ENCODE measurements at places on chromosomes 1 and 21. TPM values are rescaled to one million over a fixed set of nuclear protein-coding genes. Genes with fewer than 3 reads are reported as not detected.

The RPE65 gene
- not detected for total RNA-seq

GRCh38 chr1:246304484-246305259 is 202.4 kb downstream of the SMYD3 start:
- DNase-seq = no peak

DNA sequence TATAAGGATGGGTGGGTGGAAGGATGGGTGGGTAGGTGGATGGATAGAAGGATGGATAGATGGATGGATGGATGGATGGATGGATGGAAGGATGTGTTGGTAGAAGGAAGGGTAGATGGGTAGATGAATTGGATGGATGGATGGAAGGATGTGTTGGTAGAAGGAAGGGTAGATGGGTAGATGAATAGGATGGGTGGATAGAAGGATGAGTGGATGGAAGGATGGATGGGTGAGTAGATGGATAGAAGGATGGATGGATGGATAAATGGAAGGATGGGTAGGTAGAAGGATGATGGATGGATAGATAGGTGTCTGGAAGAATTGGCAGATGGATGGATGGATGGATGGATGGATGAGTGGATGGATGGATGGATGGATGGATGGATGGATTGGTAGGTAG is 6.0 kb downstream of the MASP2 start:
- DNase-seq = no peak

The RHD gene
- not detected for total RNA-seq

- DNase-seq = no peak
These were observed 28.3 kb upstream of the PKN2 start for GRCh38 chr1:88655685-88656299.

The SYCP1 gene
- not detected for total RNA-seq

The ABL2 gene
- 9.3 TPM for total RNA-seq

DNA sequence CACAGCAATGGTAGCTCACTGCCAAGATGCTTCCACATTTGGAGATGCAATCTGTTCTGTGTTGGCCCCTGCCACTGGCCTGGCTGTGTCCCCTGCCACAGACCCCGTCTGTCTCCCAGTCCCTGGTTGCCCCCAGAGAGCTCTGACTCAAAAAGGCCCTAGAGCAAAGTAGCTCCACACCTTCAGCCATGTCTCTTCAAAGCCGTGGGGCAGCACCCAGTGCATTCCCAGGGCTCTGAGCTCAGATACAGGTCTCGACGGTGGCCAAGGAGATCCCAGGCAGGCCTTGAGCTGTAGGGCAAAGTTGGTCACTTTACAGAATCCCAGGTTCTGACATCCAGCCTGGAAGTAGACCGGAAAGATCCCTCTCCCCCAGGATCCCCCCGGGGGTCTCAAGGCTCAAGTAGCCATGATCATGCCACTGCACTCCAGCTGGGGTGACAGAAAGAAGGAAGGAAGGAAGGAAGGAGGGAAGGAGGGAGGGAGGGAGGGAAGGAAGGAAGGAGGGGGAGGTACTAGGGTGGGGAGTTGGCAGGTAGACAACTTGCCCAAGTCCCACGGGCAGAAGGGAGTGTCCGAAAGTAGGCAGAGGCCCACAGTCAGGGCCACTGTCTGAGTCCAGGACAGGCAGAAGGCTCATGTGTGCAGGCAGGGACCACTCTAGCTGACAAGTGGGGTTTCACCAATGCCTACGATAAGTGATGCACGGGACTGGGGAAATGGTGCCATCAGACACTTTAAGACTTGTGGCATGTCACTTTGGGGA is 4.8 kb upstream of the ARF1 start:
- DNase-seq = no peak

The LCK gene
- total RNA-seq = 469 TPM

DNA sequence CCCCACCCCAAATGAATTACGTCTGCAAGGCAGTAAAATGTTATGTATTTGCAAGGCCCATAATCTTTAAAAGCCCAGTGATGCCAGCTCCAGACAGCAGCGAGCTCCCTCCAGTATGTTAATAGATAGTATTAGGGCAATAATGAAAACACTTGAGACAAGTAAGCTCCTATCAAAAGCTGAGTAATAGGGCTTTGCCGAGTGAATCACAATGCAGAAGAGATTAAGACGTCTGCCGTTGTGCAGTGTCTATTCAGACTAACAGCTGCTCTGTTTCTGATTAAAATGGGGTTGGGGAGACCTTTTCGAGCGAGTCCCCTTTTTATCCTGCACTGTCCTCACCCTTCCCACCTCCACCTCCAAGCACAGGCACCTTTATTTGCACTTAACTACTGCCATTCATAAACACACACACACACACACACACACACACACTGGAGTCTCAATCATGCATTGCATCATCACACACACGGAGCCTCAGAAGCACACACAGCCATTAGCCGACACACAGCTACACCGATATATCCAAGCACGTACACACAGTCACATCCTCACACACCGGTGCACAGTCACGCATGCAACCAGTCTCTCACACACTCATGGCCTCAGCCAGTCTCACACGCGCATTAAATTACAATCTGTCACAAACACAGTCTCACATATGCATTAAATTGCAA is 46.0 kb upstream of the FOXO6 start:
- DNase-seq = no peak

The PDZK1 gene
- total RNA-seq = not detected

DNA sequence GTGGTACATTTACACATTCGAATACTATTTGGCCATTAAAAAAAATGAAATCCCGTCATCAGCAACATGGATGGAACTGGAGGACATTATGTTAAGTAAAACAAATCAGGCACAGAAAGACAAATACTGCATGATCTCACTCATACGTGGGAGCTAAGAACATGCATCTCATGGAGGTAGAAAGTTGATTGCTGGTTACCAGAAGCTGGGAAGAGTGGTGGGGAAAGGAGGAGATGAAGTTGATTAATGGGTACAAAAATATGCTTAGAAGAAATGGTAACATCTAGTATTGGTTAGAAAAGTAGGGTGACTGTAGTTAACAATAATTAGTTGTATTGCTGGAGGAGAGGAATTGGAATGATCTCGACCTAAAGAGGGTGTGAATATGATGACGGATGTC is 24.6 kb upstream of the RNF187 start:
- DNase-seq = no peak

DNA sequence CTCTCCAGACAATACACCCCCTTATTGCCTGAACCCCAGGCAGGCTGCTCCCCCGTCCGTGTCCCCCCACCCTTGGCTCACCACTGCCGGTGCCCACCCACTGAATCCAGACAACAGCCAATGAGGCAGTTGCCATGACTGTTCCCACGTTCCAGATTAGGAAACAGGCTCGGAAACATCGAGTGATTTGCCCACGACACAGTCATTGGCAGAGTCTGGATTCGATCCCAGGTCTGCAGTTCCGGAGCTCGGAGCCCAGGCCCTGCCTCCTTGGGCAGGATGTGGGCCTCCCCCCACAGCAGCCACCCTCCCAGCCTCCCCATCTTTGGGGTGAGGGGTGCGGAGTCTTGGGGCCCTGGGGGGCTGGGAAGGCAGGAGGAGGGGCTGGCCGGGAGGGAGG is 20.3 kb upstream of the CLSTN1 start:
- DNase-seq = no peak

DNA sequence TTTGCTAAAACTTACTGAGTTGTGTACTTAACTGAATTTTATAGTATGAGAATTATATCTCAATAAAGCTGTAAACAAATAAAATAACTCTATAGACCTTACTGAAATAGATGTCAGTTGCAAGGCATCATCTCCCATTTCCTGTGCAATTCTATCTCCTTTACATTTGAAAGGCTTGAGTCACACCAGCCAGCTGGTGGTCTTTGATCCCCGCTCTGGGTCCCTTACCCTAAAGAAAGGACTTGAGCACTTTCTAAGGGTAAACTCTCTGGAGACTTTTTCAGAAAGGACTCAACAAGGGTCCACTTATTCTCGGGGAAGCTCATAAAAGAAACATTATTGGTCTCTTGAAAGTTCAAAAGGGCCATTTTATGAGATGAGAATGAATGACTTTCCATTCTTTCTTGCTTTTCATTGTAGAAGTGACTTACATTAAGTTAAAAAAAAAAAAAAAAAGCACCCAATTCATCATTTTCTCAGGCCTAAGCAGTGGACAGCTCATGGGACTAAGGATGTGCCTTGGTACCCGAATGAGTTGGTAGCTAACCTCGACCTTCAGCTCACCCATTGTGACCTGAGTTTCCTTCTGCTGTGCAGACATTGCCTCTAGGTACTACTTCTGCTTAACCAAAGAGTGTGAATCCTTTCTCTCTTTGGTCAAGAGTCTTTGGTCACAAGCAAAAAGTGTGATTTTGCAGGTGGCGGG is 147.0 kb upstream of the COA6 start:
- no peak for DNase-seq

DNA sequence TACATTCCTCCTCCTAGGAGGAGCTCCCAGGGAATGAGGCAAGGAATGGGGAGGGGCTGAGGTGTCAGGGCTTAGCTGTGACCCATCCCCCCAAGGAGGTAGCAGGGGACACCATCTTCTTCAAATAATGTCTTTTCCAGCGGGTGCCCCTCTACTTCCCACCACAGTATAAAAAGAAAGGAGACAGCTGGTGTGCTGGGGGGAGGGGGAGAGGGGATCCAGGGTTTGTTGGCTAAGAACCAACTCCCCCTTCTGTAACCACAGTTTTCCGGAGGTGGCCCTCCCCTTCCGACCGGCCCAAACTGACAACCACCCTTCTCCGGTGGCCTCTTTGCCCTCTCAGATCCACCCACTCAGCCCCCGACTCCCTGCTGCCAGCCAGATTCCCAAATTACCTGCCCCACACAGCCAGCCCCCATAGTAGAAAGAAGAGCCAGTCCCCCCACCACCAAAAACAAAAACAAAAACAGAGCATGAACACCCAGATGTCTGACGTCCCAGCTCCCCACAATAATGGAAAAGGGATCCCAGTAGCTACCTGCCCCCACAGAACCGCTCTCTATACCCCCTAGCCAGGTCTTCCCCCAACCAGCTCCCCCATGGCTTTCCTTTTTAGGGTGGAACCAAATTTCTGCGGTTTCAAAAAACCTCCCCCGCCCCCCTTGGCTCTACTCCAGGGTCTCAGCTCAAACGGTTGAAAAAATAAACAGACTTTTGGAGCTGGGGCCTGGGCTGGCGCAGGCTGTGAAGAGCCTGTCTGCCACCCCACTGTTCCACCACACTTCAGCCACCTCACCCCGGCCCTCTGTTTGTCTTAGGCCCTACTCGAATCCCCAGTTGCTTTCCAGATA is 2.1 kb downstream of the ARHGEF2 start:
- peak; percentile 59 for DNase-seq

Measured in activated CD4-positive, alpha-beta memory T cell treated with anti-CD3 and anti-CD28 coated beads, Interleukin-2, amount 10 ng/mL, durations not matched to agents 7 days and 5 days (primary cell).